Progenitor cell of endocrine pancreas (in vitro differentiated cells): ENCODE measurements at places on chromosomes 11 and 22.

- no peak for DNase-seq
Observed at GRCh38 chr11:112260490-112260889, at the start of gene PLET1. PLET1 (minus strand) TSS chr11:112260860; CDS start chr11:112260589, 271 bp downstream.

DNA sequence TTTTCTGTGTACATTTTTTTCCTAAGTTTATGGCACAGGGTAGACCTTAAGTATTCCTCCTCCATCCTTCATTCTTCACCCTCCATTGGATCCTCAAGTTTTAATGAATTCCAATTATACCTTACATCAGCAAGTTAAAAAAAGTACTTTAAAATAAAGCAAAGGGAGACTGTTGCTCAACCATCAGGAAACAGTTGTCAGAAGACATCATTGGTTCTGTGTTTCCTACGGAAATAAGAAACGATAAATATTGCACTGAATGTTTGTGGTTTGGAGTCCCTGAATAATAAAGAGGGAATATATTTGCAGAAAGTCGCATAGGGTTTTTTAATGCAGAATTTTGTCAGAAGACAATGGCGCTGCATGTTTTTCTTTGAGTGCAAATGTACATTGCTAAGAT, 28.1 kb upstream of the LDHA start:
- DNase-seq: no peak

- DNase-seq: no peak
Observed at GRCh38 chr22:39594411-39594810, 23.9 kb downstream of the CACNA1I start.

DNA sequence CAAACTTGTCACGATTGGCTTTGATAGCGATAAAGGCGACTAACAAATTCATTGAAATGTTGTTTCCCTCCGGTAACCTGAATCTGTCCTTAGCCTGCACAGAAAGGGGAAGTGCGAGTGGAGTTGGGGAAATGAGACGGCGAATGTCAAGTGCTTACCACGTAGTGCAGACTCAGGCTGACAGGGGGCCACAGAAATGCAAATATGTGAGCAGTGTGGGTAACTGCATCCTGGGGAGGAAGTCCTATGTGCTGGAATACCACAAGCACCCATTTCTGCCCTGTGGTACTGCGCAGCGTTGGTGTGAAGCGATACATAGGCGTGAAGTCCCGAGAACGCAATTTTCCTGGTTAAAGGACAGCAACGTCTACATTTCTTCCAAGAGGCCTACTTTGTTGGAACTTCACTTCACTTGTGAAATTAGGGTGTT, 869 bp upstream of the EIF4ENIF1 start:
- peak; percentile 9 for DNase-seq

DNA sequence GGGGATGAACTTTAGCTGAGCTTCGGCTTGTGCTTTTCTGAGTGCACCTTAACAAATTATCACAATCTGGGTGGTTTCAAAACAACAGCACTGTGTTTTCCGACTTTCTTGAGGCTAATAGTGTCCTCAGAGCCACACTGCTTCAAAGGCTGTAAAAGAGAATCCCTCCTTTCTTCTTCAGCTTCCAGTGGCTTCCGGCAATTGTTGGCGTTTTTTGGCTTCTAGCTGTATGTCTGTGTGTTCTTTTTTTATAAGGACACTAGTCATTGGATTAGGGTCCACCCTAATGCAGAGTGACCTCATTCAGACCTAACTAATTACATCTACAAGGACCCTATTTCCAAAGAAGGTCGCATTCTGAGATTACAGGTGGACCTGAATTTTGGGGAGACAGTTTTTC, 30.6 kb downstream of the KIAA1671 start:
- DNase-seq: no peak

GRCh38 chr22:39349506-39349966, 255 bp upstream of the SYNGR1 start:
- DNase-seq: peak; percentile 33

- no peak for DNase-seq
Observed at GRCh38 chr11:8459711-8460399, 134.2 kb downstream of the STK33 start.

- peak; percentile 67 for DNase-seq
Observed at GRCh38 chr22:22576244-22576988, 17.4 kb upstream of the PRAME start.

- no peak for DNase-seq
Observed at GRCh38 chr11:1536065-1536843, 35.8 kb downstream of the DUSP8 start.

DNA sequence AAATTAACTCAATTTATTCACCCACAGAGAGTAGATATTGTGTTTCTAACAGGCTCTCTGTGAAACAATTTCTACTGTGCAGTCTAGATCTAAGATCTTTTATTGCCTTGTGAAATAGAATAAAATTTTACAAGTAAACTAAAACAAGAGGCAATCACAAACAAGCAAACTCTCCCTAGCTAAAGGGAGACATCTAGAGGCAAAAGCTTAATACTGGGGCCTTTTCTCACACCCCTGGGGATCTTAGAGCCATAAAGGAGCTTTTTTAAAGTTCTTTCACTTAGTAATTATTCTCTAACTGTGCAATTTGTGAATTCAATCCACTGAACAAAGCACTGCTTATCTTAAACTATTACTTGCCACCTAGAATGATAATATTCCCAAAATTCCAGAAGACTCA, 19.7 kb downstream of the ALG9 start:
- DNase-seq: no peak

- no peak for DNase-seq
Observed at GRCh38 chr11:34216706-34217105, 111.3 kb downstream of the NAT10 start.

- no peak for DNase-seq
Observed at GRCh38 chr11:119729951-119730613, 1.1 kb upstream of the NECTIN1 start.

DNA sequence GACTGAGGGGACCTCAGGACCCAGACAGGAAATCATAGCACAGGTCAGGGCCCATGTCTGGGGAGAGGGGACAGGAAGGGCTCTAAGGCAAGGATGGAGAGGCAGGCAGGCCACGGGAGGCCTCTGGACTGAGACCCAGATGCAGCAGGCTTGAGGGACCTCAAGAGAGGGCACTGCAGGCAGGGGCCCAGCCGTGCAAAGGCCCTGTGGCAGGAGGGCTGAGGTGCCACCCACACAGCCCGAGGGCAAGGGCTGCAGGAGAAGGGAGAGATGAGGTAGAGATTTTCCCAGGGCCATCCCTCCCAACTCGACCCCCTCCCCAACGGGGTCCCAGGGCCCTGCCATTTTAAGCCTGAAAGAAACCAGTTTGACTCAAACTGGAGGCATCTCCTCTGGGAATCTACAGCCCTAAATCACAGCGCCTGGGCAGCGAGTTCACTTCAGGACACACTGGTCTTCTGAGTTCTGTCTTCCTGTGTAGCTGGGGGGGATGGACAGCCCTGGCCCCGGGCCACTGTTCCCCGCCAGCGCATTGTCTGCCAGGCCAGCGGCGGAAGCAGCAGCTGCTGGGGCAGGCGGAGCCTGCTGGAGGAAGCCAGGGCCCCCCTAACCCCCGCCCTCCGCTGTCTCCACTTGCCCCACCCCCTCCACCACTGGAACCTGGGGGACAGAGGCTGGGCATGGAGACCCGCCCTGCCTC, 20.3 kb upstream of the WNT7B start:
- DNase-seq: no peak

GRCh38 chr11:116928102-116928777, 90.8 kb upstream of the APOA1 start:
- no peak for DNase-seq

GRCh38 chr22:26985206-26985605, 327.8 kb downstream of the MIAT start:
- no peak for DNase-seq
